ENCODE measurements at places on chromosomes 7 and 10. TPM values are rescaled to one million over a fixed set of nuclear protein-coding genes. Genes with fewer than 3 reads are reported as not detected.

DNA sequence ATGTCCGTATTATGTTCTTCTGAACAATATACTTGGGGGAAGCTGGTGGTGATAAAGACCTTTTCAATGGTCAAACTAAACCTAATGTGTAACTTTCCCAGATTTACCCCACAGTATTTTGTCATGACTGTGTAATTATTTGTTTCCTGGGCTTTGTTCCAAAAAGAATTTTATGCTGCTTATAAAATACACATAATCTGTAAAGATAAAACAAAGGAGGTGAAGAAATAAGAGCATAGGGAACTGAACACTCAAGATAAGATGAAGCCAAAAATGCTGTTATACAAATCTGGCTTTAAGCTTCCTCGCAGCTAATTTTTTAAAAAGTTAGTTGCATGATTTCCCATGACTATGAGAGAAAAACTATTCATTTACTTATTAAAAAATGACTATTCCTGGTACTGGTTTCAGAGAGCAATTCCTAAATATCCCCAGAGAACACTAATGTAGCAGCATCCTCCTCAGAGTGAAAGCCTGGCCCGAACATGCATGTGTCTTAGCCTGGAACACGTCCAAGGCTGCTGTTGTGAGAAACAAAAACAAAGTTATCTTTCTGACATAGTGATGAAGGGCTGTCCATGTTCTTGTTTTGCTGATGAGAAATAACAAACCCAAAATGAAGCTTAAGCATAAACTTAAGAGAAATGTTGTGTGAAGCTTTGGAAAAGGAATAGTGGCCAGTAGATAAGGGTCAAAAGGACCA lies 33.9 kb downstream of the MALSU1 start:
- peak; percentile 68 for DNase-seq

DNA sequence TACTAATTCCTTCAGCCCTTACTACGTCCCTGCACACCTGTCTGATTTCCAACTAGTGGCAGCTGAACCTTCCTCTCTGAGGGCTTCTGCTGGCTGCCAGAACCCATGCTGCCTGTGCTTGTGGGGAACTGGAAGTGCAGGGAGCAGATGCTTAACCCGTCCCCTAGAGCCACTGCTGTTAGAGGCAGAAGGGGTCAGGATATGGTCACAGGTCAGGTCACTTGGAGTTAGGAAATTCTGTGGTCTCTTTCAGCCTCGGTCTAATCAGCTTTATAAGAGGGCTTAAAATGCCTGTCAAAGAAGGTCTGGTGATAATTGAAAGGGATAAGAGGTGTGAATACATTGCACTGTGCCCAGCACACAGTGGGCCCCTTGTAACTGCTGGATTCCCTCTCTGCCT lies 82.0 kb downstream of the PLPP4 start:
- DNase-seq: no peak

DNA sequence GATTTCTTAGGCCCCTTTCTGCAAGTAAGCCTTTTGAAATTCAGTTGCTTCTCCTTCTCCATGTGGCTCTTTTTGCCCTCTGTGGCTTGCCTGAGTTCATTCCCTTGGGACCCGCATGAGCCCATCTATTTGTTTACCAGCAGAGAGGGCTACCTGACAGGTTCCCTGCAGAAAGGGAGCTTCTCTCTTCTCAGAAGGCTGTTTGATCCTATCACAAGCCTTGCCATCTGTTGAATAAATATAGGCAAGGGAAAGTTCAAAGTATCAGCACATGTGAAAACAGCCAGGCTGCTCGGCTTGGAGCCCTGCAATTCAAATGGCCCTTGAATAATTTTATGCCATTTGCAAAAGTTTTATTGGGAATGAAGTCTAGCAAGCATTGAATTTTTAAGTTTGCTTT lies 720.2 kb upstream of the FZD8 start:
- no peak for DNase-seq

The PROSER2 gene
- polyA plus RNA-seq: 5.5 TPM

The DNAJC12 gene
- polyA plus RNA-seq: 7.1 TPM

The FHIP2A gene
- 19.7 TPM for polyA plus RNA-seq

DNA sequence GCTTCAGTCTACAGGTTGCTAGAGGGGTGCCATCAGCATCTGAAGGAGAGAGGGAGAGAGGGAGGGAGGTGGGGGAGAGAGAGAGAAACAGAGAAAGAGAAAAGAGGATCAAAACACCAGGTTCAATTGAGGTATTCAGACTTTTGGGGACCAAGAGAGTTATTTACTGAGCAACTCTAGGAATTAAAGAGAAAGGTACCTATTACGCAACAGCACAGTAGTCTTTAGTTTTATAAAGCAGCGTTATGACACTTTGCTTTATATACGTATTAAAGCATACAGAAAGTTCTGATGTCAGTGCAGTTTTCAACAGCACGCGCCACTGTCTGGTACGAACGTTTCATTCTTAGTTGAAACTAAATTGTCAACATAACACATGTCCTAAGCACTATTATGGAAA lies 37.9 kb upstream of the CRYGN start:
- DNase-seq: no peak

DNA sequence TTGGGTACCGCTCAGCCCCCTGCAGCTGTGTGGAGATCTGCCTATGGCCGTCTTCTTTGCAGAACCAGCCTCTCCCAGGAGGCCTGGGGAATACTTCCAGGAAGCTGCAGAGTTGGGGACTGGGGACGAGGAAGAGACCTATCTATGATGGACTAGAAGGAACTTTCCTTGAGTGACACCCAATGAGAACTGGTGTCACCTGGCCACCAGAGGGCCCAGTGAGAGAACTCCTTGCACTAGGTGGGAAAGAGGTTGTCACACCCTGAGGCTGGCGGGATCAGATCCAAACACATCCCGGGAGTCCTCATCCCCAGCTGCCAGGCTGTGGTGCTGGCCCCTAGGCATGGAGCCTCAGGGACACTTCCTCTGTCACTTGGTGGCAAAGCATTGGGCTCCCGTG lies 4.9 kb upstream of the GRID2IP start:
- no peak for DNase-seq

- DNase-seq: no peak
Observed at GRCh38 chr7:87627634-87627994, 584 bp upstream of the RUNDC3B start.

The FGFBP3 gene
- 1.9 TPM for polyA plus RNA-seq

GRCh38 chr7:13236026-13236425 lies 548.6 kb downstream of the ARL4A start:
- no peak for DNase-seq

The SVOPL gene
- not detected for polyA plus RNA-seq

GRCh38 chr10:27433976-27434375 lies 70.1 kb upstream of the RAB18 start:
- DNase-seq: no peak
